ENCODE measurements at places on chromosomes 2 and 18.
A peak's percentile ranks its signal among the peaks of the same experiment; 100 is the strongest.

GRCh38 chr2:70116936-70117552, 29.8 kb downstream of the PCBP1 start:
- DNase-seq, result no peak

GRCh38 chr2:226971770-226972169, 135.9 kb downstream of the RHBDD1 start:
- DNase-seq, result peak; percentile 33

GRCh38 chr2:71725836-71726235, 272.5 kb downstream of the DYSF start:
- no peak for DNase-seq

GRCh38 chr2:144404586-144405314, 115.2 kb downstream of the ZEB2 start:
- DNase-seq, result no peak

DNA sequence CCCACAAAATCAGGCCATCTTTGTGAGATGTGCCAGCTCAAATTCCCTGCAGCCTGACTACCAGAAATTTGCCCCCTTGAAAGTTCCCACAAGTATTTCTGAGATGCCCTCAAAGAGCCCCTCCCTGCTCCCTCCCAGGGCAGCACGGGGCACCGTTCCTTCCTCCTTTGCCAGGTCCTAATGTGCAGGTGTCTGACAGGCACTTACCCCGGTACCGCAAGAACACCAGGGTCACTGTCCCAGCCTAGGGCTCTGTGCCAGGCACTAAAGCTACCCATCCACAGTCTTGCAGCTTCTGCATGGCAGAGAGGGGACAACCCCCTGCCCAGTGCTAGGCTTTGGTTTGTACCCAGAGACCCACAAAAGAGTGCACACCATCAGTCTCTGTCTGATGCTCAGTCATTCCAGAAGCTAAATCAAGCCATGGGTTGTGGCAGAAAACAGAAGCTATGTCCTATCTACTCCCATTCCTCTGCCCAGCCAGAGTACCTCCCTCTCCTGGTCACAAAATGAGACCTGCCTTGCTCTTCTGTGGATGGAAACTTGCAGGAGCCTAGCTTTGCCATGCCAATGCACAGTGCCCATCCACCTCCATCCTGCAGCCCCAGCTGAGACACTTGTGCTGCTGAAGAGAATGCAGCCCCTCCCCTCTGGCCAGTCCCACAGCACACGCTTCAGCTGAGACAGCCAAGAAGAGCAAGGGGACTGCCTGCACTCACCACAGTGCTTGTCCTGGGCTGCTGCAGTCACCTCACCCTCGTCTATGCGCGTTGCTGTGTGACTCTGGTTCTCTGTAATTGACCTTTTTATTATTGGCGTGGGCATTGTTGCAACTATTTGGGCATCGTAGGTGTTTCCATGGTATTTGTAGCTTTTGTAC, 48.7 kb downstream of the INPP5D start:
- DNase-seq, result no peak

DNA sequence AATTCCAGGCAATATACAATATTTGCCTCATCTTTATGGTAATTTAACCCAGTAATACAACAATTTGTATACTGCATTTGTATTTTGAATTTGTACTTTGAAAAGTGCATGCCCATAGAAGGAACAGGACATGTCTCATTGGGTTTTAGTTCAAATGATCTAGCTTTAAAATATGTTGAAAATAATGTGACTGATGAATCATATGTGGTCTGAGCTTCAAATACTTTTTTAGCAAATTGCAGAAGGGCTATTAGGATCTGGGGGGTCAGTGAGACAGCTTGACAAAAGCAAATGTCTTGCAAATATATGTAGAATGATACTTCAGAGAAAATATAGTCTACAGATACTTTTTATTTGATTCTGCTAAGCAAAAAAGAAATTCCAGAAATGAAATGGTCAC, 248.9 kb downstream of the DCC start:
- no peak for DNase-seq

- DNase-seq, result no peak
Measured at GRCh38 chr2:42886921-42887320, 94.5 kb upstream of the HAAO start.

DNA sequence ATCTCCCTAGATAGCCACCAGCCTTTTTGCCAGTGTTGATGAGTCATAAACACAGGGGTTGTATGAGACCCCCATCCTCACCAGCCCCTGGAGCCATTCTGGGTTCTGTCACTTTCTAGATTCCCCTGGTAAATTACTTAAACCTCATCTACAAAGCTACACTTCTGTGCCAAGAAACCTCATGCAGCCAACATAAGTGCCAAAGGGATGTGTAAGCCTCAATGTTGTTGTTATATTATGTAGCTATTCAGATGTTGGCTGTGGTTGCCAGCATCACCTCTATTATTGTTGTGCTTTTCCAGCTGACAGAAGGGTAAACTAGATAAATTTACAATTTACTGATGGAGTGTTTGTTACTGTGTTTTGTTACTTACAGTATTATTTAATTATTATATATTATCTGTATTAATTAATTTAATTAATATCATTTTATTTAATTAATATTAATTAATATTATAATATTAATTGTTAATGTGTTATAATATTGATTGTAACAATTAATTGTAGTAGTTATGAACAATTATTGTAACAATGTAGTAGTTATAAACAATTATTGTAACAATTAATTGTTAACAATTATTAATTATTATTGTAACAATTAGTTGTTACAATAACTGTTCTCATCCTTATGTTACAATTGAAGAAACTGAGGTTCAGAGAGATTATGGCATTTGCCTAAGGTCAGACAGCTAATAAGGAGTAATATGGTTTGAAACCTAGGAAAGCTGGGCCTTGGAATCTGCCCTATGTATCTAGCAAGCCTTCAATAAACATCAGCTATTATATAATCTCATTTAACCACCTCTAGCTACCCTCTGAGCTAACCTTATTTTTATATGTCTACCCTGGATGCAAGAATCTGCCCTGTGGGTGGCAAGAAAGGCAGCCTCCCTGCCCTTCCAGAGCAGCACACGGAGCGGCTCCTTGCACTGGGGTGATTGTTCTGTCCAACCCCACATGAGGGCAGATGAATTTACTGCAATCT, 36.1 kb downstream of the PSTPIP2 start:
- DNase-seq, result no peak

DNA sequence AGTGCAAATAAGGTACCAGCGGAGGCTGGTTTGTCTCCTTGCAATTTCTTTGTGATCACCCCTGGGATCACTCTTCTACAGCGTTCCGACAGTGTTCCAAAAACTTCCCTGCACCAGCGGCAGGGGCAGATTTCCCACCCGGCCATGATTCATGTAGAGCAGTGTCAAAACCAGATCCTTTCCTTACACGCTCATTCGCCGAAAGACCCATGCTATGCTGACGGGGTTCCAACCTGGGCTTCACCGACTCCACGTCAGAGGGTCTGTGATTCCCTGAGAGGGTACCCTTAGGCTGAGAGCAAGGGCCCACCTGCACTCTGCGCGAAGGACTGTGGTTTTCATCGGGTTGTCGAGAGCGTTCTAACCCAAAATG, 423 bp upstream of the TTC27 start:
- no peak for DNase-seq

DNA sequence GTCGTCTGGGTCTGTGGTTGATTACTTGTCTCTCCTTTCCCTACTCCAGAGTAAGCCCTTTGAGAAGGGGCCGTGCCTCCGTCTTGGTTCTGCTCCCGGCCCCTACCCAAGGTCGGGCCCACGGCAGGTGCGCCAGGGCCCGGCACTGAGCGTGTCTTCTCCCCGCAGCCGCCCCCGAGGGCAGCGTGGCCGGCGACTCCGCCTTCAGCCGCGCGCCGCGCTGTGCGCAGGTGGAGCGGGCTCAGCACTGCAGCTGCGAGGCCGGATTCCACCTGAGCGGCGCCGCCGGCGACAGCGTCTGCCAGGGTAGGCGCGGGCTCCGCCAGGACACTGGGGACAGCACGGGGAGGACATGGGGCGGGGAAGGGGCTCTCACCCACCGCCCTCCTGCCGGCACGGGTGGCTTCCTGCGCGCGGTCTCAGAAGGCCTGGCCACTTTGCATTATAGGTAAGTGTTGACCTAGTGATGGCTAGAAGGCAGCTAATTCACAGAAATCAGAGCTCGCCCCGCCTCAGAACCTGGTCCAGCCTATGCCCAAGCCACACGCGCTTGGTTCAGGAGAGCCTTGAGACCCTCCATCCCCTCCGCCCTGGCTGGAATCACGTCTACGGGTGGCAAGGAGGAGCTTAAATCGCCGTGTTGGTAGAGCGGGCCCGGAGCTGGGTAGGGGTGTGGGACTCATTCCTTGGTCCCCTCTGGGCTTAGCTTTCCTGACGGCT, 43.5 kb downstream of the FBLN7 start:
- no peak for DNase-seq

DNA sequence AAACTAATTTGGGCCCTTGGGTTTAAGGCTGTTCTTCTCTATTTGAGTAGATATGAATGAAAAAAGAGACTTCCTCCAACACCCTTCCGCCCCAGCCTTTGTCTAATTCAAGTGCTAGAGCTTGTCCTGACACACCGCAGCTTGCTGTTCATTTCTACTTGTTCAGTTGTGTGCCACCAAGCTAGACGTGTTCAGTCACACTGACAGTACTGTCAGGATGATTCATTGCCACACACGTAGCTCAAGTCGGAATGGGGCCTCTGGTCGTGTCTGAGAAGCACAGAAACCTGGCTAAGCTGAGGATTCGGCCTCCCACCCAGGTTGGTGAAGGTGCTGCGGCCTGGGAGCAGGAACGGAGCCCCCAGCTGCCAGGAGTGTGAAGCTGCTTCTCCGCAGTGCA, 45.6 kb upstream of the INHBB start:
- DNase-seq, result no peak

- DNase-seq, result no peak
Measured at GRCh38 chr2:48026865-48027264, 120.6 kb upstream of the FBXO11 start.

DNA sequence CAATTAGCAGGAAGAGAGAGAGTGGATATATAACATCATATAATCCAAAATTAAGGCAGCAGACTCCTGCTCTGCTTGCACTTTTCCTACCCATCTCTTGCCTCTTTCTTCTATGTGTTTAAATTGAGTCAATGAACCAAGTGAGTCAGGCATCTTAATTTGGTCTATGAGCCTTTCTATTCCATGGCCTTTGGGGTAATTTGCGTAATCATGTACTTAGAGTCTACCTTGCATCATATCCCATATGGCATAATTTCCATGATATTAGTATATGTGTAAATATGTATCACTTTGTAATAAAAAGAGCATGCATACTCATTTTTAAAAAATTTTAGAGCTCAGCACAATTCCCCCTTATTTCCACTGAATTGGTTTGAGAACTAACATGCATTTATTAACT, 555.2 kb downstream of the STK39 start:
- DNase-seq, result no peak

DNA sequence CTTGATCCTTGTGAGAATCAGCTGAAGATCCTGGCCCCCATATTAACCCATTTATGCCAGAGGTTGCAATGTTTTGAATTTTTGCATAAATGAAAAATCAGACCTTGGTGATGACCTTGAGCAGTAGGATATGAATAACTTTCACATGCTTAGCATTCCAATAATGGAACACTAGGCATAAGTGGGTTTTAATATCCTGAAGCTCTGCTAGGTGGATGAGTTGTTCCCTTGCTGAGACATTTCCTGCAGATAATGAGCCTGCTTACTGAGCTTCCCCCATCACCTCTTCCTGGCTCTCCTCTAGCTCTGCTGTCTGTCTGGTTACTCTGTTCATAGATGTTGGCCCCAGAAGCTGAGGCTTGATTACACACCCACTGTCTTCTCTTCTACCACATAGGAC, 25.5 kb upstream of the SEC11C start:
- no peak for DNase-seq

DNA sequence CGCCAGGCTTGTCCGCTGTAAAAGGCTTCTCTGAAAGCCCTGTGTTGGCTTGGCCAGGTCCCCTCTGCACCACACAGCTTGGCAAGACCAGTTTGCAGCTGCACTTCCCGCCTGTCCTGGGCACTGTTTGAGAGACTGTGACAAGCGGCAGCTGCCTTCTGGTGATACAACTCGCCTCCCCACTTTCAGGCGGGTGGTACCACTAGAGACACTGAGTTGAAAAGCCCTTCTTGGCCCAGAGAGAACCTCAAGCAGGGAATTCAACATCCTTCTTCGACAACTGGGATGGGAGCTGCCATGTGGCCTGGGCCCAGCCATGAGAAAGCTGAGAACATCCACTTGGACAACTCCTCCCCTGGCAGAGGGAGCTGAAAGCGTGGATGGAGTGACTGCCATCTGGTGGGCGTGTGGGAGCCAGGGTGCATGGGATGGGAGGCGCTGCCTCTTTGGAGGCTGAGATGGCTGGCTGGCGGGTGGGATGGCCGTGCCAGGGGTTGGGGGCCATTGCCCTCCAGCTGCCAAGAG, 125.5 kb upstream of the REV1 start:
- no peak for DNase-seq

DNA sequence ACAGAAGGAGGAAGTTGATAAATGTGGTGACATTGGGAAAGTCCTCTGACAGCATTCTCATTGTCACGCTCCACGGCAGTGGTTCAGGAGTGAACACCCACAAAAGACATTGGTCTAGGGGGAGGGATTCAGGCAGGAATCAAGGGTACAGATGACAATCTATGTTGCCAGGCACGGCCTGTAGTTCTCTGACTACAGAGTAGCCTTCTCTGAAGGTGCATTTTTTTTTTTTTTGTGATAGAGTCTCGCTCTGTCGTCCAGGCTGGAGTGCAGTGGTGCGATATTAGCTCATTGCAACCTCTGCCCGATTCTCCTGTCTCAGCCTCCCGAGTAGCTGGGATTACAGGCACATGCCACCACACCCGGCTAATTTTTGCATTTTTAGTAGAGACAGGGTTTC, 7.4 kb upstream of the MOB1A start:
- DNase-seq, result peak; percentile 87

GRCh38 chr18:54952026-54952425, 7.2 kb downstream of the CCDC68 start:
- no peak for DNase-seq

GRCh38 chr2:130390460-130391057, 34.7 kb downstream of the PTPN18 start:
- DNase-seq, result no peak

- DNase-seq, result no peak
Measured at GRCh38 chr2:175218551-175218950, 37.0 kb upstream of the ATP5MC3 start.

GRCh38 chr2:148259674-148260073, 238.8 kb downstream of the MBD5 start:
- DNase-seq, result peak; percentile 24

- no peak for DNase-seq
Measured at GRCh38 chr18:74148543-74149070, 284 bp downstream of the TIMM21 start.

- DNase-seq, result no peak
Measured at GRCh38 chr18:80106482-80107051, 2.5 kb upstream of the ADNP2 start.

GRCh38 chr18:11245879-11246278, 96.5 kb upstream of the PIEZO2 start:
- DNase-seq, result no peak
